ENCODE measurements at places on chromosomes 4 and X.

DNA sequence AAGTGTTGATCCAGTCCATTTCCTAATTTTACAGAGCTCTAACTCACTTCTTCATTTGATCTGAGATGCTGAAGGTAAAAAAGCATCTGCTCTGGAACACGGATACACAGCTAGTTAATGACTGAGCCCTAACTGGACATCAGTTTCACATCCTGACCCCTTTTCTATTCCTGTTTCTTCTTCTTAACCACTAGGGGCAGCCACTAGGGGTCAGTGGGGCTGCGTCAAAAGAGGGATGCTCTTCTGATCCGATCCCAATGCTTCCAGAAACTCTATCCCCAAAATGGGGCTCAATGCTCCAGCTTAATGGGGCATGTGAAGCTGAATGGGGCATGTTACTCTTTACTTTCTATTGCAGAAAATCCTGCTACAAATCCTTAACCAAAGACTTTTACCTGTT lies 33.4 kb upstream of the PHKA2 start:
- DNase-seq: no peak

- DNase-seq: no peak
Measured at GRCh38 chr4:28225689-28226353, 1365.2 kb downstream of the STIM2 start.

GRCh38 chr4:84582988-84583875 lies at the start of gene CDS1:
Gene CDS1, plus strand, starts transcription at chr4:84583127. Its CDS starts 275 bp downstream, at chr4:84583402.
- no peak for DNase-seq

DNA sequence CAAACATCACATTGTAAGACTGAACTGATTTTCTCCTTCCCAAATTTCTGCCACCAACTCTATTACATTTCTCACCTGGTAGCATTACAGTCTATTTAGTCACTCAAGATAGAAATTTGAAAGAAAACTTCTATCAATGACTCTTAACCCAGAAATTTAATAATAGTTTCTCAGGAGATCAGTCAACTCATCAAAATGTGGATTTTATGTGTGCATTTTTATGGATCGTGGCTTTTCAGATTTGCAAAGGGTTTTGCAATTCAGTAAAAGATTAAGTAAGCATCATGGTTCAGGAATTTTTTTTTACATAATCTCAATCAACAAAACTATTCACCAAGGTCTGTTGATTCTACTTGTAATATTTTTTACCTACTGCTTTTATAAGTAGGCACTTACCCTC lies 111.1 kb downstream of the CFAP299 start:
- no peak for DNase-seq

- DNase-seq: no peak
Measured at GRCh38 chr4:37953156-37953555, 7.0 kb upstream of the PTTG2 start.

GRCh38 chrX:69010339-69010738 lies 154.9 kb downstream of the PJA1 start:
- no peak for DNase-seq

- DNase-seq: no peak
Measured at GRCh38 chr4:87819281-87819919, 13.4 kb upstream of the MEPE start.

GRCh38 chr4:3469386-3470243 lies 6.5 kb downstream of the DOK7 start:
- no peak for DNase-seq

GRCh38 chrX:133454491-133454914 lies 39.2 kb upstream of the GPC4 start:
- no peak for DNase-seq

DNA sequence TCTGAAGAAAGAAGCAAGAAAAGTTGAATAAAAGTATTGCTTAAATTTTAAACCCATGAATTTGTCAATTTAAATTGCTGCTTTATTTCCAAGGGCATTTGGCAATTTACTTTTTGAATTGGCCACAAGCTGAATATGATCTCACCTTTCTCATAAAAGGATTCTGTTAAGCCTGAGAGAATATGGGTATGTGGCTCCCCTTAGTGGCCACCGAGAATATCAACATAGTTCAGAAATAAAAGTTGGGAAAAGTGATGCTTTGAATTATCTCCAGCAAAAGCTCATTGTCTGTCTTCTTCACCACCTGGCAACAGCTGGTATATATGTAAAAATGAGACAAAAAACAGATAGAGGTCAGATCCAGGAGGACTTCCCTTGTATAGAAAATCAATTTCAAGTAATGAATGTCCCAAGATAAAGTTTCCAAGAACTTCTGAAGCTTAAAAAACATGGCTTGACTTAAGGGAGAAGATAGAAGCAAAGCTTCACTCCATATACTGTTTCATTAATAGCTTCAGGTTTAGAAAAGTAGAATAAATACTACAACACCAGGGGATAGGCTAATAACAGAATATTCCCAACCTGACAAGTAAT lies 290.7 kb upstream of the FAM241A start:
- no peak for DNase-seq

DNA sequence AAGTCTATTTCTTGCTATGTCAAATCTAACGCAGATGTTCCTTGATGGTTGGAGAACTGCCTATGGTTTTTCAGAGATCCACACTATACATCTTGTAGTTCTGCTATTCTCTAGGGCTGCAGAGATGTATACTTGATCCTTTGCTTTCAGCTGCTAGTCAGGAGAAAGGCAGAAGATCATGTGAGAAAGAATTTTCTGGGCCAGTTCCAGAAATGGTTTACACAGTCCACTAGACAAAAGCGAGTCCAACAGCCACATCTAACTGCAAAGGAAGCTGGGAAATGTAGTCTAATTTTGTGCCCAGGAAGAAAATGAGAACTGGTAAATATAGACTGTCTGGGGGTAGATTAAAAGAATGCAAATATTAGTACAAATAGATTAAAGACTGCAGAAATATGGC lies 394.3 kb upstream of the SLIT2 start:
- no peak for DNase-seq

DNA sequence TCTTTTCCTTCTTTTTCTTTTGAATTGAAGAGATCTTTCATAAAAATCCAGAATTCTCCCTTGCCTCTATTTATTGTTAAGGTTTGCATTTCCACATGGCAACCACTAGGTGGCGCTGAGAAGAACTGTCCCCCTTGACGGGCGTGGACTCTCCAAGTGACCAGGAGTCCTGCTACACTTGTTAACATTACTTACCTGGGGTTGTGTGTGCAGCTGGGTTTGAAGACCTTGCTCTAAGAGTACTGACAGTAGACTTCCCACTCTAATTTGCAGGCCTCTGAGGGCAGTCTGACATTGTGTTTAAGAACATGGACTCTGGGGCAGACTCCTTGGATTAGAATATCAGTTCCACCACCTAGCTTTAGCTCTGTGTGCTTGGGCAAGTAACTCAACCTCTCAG lies 52.8 kb downstream of the GPRIN3 start:
- no peak for DNase-seq

- DNase-seq: no peak
Measured at GRCh38 chrX:133660281-133660680, 245.0 kb upstream of the GPC4 start.

Measured in cortex of kidney (tissue), 1 donor.